IPS DF 6.9 (cell line): ENCODE measurements at places on chromosomes 11 and 22.
A peak's percentile ranks its signal among the peaks of the same experiment; 100 is the strongest.

GRCh38 chr11:98725471-98725870 is 295.3 kb upstream of the CNTN5 start:
- no peak for DNase-seq

DNA sequence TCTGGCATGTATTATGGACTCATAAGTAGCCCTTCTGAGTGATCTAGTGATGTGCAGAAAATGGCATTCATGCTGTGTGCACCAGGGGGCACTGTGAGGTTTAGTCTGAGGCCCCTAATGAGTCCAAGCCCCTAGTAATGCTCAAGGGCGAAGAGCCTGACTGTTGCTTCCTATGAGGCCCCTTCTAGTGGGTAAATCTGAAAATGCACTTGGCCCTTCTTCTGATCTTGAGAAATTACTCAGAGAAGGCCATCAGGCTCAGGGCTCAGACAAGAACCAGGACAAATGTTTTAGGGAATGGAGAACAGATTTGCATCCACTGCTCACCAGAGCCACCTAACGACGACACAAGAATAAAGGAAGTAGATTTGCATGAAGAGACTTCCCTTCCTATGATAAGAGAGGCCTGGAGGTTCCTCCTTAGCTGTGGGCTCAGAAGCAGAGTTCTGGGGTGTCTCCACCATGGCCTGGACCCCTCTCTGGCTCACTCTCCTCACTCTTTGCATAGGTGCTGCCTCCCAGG is 75.8 kb downstream of the GGTLC2 start:
- peak; percentile 16 for DNase-seq

- peak; percentile 9 for DNase-seq
Observed at GRCh38 chr11:44133335-44133946, 38.0 kb downstream of the EXT2 start.

GRCh38 chr11:68934321-68934645 is 30.6 kb downstream of the IGHMBP2 start:
- DNase-seq, result no peak

GRCh38 chr11:15594607-15595006 is 479.9 kb downstream of the INSC start:
- DNase-seq, result no peak

- peak; percentile 20 for DNase-seq
Observed at GRCh38 chr11:34840736-34841386, 75.3 kb downstream of the APIP start.

GRCh38 chr11:119729951-119730613 is 1.1 kb upstream of the NECTIN1 start:
- no peak for DNase-seq

- DNase-seq, result no peak
Observed at GRCh38 chr11:103047837-103048236, 44.1 kb downstream of the DCUN1D5 start.

DNA sequence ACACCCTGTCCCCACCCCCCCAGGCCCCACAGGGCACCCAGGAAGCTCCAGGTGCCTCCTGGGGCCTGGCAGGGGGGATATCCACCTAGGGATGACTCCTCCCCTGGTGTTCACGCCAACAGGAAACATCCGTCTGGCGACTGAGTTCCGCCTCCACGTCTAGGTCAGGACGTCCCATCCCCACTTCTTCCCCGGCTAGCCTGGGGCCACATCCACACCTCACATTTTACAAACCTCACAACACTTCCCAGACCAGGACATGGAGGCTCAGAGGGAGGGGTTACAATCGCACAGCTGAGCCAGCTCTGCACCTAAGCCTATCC is 21.0 kb downstream of the MAFF start:
- no peak for DNase-seq

GRCh38 chr22:22856885-22857606 is 30.6 kb upstream of the IGLL5 start:
- no peak for DNase-seq

DNA sequence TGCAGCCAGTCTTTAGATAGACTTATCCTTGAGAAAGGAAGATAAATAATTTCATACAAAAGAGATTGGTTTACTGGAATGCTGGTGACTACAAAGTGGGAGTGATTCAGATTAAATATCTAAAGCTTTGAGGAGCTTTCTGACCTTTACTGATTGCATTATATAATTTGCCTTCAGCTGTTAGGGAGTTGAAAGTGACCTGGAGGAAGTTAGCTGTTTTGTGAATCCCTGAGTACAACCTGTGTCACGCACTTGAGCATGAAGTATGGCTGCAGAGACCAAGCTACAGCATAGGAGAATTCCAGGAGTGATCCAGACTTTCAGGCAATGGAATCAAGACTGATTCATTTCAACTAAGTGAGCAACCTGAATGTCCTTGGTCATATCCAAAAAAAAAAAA is 1848.3 kb upstream of the RAG2 start:
- no peak for DNase-seq

DNA sequence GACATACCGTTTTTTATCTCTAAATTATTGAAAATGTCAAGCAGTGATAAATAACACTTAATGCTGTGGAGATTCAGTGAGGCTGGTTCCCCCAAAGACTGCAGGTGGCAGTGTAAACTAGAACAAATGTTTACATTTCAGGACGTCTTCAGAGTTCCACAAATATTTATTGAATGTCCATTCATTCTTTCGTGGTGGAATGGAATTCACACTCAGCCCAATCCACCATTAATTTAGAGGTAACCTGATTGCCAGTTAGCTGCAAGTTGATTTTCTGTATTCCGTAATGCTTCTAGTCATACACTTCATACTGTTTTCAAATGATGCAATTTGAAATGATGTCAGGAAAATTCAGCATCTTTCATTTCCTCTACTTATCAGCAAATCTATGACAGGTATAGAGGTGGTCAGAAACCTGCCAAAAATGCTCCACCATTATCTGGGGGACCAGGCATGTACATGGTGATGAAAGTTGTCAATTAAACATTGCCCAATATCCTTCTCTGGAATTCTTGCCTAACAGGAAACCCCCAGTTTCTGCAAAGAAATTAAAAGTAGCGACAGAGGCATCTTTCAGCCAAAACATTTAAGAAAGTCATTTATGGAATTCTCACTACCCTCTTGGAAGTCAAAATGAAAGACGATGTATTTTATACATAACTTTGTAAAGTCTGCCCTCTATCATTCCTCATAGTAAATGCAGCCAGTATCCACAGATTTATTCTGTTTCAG is 94.3 kb upstream of the BMAL1 start:
- no peak for DNase-seq

DNA sequence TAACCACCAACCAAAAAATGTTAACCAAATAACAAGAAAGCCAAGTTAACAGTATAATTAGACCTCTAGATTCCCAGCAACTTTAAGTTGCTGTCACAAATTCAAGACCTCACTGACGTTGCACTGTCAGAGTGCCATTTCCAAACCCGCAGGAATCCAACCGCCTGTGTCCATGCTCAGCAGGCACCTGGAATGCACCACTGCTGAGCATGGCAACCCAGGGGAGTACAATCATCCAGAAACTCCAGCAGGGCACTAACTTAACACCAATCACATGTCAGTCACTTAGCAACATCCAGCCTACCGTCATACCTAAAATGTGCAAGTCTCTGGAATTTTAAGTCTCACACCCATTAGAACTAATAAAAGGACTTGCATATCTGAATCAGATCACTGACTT is 48.8 kb downstream of the SMCO4 start:
- no peak for DNase-seq

- DNase-seq, result no peak
Observed at GRCh38 chr22:50061141-50061823, 3.2 kb upstream of the TTLL8 start.

DNA sequence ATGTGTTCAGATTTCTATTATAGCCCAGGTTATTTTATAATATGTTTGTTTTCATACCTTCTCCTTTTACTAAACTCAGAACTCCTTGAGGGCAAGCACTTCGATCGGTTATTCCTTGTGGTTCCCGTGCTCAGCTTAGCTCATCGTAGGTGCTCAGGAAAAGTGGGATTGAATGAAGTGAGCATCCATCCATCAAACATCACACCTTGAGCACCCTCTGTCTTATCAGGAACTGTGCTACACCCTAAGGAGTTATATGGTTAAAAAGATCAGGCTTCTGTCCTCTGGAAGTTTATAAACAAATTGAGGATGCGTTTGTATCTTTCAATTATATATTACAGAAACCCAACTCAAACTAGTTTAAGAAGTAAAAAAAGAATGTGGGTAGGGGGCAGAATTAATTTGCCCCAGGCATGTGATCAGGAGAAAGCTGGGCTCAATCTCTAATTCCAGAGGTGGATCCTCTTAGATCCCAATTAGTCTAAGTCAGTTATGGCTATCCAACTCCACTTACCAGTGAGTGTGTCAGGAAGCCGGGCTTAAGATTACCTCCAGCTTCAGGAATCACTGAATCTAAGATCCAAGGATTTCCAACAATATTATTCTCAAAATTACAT is 59.9 kb upstream of the RRAS2 start:
- peak; percentile 72 for DNase-seq

DNA sequence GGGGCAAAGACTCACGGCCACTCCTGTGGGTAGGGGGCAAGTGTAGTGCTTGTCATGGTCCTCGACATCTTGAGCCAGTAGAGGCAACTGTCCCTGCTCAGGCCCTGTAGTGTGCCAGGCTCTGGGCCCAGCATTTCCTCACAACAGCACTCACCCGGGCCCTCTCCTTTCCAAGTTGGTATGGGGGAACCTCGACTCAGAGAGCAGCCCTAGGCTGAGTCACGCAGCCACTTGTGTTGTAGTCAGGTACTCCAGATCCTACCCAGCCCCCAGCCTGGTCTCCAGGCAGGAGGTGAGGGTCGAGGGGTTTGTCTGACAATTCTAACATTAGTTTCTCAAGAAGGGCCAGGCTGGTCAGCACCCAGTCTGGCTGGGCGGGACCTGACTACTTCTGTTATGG is 4.1 kb downstream of the RELT start:
- no peak for DNase-seq

- DNase-seq, result no peak
Observed at GRCh38 chr11:21630934-21631478, 561.9 kb upstream of the ANO5 start.

DNA sequence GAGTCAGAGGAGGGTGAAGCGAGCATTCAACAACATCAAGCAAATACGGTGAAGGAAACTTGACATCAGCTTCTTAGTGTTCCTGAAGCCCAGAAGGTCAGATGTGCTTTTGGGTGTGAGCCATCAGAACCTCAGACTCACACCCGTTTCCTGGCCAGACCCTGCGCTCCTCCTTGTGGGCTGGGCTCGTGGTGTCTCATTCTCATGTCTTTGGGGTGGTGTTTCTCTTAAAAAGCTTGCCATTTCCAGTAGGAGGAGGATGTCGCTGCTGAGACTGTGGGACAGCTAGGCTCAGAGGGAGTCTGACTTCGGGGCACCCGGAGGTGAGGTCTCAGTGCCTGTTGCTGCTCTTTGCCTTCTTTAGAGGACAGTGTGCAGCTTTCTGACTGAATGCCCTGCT is 24.2 kb downstream of the PPFIBP2 start:
- DNase-seq, result no peak

- peak; percentile 74 for DNase-seq
Observed at GRCh38 chr11:33987975-33988580, 63.5 kb upstream of the CAPRIN1 start.

DNA sequence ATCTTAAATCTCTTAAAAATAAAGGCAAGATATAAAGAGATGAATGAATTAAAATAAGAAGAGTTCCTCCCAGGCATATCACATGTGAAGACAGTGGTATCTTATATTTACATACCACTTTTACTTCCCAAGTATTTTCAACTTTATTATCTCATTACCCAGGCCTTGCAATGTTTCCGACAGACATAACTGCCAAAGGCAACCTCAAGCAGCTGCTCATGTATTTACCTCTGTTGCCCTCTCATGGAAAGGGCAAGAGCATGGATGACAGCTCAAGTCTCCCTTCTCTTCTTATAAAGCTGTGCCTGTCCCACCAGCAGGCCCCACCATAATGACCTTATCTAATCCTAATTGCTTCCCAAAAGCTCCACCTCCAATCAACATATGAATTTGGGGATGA is 894.2 kb downstream of the NTM start:
- DNase-seq, result no peak

DNA sequence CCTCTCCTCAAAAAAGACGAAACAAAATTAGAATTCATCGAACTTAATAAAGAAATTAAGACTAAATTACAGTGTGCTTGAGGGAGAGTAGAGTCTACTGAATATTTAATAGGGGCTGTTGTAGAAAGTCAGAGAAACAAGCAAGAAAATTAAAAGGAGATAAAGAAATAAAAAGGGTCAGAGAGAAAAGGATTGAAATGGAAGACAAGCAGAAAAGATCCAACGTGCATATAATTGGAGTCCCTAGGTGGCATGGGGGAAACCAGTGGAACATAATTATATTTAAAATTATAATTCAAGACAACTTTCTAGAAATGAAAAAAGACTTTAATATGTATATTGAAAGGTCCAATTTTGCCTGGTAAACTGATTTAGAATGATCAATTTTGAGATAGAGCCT is 74.3 kb downstream of the ACER3 start:
- no peak for DNase-seq

GRCh38 chr11:7524462-7525235 is 10.8 kb downstream of the PPFIBP2 start:
- DNase-seq, result no peak

- no peak for DNase-seq
Observed at GRCh38 chr11:70482529-70482917, 84.2 kb downstream of the CTTN start.

DNA sequence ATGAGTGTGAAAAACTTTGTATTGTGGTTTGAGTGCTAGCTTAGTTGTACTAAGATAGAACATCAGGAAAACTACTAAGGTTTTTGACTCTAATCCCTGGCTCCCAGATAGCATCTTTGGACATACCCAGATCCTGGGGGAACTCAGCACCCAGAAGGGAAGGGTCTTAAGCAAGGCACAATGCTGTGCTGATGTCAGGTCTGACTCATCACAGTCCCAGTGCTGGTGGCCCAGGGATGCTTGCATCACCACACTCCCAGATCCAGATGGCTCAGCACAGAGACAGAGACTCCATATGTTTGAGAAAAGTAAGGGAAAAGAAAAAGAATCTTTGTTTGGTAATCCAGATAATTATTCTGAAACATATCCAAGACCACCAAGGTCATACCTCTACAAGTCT is 18.3 kb upstream of the OR56A3 start:
- DNase-seq, result no peak

GRCh38 chr11:1473786-1474185 is 12.8 kb downstream of the MOB2 start:
- no peak for DNase-seq

GRCh38 chr22:38941488-38941987 is 15.9 kb upstream of the APOBEC3A start:
- no peak for DNase-seq

- DNase-seq, result no peak
Observed at GRCh38 chr11:118364956-118365615, 5.7 kb downstream of the UBE4A start.

DNA sequence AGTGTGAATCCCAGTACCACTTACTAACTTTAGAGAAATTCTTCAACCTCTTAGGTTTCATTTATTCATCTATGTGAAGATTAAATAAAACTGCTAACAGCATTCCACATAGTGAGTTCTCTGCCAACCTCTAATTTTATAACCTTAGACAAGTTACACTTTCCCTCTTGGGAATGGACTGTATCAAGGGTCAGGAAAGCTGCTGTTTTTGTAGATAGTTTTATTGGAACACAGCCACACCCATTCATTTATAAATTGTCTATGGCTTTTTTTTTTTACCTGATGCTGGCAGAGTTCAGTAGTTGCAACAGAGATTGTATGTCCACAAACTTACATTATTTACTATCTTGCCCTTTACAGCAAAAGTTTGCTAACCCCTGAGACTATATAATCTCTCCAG is 81.1 kb downstream of the PAK1 start:
- no peak for DNase-seq
